ENCODE measurements at places on chromosomes 4 and X.

DNA sequence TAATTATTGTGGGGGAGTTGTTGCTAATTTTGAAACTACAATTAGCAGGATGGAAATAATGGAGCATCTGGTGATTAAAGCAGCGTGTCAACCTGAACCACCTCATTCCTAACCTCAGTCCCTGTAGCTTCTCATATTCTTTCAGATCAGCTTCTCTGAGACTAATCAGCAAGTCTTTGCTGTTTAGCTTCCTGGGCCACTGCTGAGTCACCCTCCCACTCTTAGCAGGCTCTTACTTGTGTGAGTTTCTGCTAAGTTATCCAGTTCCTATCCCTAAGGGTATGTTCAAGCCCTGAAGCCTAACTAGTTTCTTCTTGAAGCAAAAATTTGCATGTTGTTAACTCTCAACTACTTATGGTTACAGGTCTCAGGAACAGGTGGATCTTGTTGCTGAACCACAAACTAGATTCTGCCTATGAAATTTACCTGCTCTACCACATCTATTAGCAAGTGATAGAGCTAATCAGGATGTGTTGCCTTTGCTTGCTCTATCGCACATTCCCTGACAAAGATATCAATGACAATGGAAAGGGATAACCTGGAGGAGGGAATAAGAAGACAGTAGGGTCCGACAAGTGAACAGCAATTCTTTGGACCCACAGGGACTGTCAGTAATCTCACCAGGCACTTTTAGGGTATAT is 134.2 kb downstream of the EIF4E start:
- DNase-seq, result peak; percentile 75

GRCh38 chr4:173001571-173001970 is 167.0 kb upstream of the GALNT7 start:
- DNase-seq, result peak; percentile 89

- DNase-seq, result no peak
Observed at GRCh38 chr4:80839281-80839680, 191.2 kb upstream of the BMP3 start.

DNA sequence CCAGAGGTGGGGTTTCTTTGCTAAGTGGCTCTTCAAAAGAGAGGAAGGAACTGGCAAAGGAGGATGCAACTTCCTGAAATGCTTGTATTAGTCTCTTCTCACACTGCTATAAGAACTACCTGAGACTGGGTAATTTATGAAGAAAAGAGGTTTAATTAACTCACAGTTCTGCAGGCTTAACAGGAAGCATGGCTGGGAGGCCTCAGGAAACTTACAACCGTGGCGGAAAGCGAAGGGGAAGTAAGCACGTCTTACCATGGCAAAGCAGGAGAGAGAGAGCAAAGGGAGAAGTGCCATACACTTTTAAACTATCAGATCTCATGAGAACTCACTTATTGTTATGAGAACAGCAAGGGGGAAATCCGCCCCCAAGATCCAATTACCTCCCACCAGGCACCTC is 505.7 kb downstream of the ZNF674 start:
- no peak for DNase-seq

DNA sequence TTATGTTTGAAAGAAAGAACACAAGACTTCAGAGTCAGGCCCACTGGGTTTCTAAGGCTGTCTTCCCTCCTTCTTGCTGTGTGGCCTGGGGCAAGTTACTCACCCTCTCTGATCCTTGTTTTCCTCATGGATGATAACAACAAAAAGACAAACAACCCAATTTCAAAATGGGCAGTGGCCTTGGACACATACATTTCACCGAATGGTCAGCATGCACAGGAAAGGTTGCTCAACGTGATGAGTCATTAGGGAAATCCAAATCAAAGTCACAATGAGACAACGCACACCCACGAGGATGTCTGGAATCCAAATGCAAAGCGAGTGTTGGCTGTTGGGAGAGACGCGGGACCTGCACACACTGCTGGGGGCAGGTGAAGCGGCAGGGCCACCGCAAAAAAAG is 50.8 kb upstream of the PPP2R2C start:
- no peak for DNase-seq

- DNase-seq, result peak; percentile 18
Observed at GRCh38 chr4:156109943-156110900, 156.6 kb upstream of the CTSO start.

DNA sequence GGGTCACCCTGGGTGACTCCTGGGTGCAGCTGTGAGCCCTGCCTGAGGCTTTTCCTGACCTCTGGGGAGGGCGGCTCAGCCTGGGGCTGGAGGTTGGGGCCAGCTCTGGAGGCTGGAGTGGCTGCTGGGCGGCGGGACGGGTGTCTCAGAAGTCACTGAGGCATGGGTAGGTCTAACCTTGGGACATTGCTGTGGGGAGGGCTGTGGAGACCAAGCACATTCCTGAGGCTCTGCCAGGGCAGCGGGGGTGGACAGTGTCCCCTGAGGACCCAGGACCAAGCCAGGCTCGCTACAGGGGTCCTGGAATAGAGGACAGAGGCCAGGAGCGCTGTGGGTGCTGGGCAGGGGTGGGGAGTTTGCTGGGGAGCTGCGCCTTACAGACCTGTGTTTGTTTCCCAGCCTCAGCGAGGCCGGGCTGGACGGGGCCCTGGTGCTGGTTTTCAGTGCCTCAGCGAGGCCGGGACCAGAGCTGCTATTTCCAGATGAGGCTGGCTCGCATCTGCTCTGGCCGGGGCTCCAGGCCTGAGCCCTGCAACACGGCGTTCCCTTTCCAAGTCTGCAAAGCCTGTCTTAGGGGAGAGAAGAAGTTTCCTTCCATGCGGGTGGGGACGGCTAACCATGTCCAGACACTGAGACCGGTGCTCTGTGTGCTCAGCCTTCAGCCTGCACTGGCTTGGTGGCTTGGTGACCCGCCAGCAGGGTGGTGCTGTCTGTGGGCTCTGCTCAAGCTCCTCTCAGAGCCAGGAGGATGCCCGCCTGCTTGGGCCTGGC is 3.0 kb upstream of the SLC25A6 start:
- DNase-seq, result no peak

Data from astrocyte (in vitro differentiated cells and primary cell).